ENCODE measurements at places on chromosomes 6 and 20.

DNA sequence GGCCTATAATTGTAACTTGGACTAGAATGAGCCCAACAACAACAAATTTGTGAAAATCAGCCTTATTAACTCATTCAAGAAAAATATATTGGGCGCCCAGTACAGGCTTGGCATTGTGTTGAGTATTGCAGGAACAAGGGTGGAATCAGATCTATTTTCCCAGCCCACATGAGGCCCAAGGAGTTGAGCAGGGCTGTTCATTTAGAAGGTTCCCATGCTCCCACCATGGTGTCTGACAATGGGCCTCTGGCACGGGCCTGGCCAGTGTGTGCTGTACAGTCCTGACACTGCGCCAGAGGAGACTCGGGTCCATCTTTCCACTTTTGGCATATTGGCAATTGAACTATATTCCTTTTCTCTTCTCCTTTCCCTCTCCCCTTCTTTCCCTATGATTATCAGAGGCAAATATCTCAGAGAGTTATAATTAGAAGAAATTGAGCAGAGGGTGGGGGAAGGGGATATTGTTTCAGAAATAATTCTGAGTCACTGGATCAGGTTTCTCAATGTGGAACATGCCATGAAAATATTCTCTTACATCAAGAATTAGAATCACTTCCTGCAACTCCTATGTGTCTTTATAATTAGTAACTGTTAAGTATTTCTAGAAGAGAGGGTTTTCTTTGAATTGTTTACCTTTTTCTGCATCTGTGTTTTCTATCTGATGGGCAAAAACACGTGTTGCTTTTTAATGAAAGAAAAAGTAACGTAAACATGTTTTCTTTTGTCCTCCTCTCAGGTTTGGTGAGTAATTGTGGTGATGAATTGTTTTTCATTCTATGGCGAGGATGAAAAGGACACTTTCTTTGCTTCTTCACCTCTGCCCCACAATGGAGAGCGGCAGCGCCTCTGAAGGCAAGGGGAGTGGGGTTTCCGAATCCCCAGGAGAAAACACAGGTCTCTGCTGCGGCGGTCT, 209.4 kb downstream of the FOXA2 start:
- no peak for DNase-seq

DNA sequence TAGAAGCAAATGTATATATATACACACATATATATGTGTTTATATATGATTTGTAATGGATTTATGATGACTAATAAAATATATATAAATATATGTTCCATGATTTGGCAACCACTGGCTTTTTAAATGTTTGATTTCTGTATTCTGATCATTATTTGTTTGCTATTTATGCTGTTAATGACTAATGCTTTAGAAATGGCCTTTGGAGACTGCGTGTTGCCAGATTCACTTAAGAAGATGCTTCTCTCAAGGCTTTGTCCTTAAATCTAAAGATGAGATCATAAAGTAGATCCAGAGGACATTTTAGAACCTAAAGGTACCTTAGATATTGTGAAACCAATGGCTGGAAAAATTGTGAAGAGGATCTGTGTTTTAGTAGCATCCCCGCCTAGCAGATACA, 116.0 kb upstream of the SUPT3H start:
- DNase-seq, result no peak

- no peak for DNase-seq
Observed at GRCh38 chr6:108651340-108652227, 90.9 kb downstream of the FOXO3 start.

- DNase-seq, result no peak
Observed at GRCh38 chr20:64159711-64160110, 4.5 kb upstream of the MYT1 start.

DNA sequence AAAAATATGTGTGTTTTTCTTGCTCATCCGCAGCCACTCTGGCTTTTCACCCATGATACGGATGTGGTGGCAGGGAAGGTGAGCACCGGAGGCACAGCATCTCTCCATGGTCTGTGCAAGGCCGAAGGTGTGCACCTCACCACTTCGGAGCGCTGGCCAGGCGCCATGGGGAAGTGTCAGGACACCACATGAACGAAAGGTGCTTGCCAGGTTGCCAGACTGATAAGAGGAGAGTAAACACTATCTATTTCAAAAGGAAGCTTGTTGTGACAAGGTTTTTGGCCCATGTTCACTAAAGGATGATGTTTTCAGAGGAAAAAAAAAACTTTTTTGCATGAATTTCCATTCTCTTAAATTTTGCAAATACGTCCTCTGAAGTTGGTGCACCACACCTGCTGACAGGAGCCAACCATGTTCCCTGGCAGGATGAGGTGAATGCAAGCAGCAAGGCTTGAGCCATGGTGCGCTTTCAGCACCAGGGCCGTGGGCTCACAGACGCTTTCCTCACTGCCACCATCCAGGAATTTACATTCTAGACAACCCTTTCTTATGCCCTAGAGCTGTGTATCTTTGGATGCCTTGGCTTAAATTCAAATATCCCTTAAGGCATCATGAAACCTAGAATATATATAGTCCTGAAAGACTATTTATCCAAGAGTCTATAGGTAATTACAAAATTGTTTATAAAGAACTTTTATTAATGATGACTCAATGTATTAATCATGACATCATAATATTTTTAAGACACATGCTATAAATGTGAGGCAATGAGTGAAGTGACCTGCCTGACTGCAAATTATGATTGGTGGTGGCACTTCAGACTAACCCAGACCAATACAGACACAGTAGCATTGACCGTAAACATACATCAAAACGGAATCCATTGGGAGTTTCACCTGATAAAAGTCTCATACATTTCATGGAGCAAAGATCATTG, 234.5 kb downstream of the TFAP2A start:
- no peak for DNase-seq

Measured in NCI-H1694 (cell line).